ENCODE measurements at places on chromosomes 1 and 21.

DNA sequence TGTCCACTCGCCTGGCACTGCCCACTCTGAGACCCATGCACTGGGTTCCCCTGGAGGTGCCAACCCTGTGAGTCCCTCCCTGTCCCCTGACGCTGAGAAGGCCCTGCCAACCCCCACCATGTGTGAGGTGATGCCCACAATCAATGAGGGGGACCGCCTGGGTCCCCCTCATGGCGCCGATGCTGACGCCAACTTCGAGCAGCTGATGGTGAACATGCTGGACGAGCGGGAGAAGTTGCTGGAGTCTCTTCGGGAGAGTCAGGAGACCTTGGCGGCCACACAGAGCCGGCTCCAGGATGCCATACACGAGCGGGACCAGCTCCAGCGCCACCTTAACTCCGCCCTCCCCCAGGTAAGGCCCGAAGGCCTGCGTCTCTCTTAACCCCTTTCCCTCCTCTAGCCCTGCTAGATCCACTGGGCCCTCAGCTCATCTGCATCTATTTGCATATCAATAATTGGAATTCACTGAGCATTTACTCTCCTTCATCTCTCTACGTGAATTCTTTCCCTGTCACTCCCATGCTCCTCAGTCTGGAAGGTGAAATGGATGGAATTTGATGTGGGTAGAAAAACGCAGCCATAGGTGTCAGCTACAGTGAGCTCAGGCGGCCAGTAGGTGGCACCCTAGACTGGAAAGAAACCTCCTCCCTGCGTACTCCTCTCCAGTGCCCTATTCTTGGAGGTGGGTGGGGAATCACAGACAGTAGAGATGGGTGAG is 12.8 kb downstream of the PPFIA4 start:
- peak; percentile 48 for DNase-seq

DNA sequence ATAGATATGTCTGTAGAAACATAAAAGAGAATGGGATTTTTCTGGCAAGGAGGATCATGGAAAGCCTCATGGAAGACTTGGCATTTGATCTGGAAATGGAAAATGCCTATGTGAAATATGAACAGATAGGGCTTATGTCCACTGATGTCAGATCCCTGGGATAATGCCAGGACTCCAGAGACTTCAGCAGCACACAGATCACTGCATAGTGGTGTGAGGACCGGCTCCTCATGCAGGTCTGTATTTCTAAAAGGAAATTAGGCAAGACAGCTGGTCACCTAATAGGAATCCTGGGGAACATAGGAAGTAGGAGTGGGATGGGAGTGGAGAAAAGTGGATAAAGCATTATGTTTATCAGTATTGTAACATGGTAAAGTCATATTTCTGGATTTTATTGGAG is 56.8 kb upstream of the IPO9 start:
- DNase-seq = peak; percentile 58

- peak; percentile 87 for DNase-seq
These were observed 4.3 kb upstream of the C1QTNF12 start for GRCh38 chr1:1250786-1251284.

DNA sequence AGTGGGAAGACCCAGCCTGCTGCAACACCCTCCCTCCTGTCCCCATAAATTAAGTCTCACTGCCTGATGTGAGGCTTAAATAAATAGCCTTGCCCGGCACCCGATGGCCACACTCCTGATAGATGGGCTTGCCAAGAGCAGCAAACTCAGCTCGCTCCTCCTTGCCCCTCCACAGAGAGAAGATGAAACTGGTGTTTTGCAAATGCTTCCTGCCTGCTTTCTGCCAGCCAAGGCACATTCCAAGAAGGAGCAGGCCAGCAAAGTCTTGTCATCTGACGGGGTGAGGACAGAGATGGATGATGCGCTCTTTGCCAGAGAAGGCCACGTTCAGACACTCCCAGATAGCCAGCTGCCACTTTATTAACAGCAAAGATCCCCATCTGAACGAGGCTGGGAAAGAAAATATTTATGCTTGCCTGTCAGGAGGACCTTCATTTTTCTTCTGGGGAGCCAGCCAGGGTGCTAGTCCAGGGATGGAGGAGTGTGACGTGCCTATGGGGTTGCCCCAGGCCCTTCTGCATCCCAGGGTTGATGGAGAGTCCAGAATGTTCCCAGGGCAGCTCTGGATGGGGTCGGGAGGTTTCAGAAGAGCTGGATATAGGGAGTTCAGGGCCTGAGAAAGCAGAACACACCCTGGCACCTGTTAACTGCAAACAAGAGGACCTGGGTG is 265.4 kb downstream of the FOXD2 start:
- no peak for DNase-seq

GRCh38 chr1:172484252-172484651 is 40.4 kb upstream of the PIGC start:
- peak; percentile 64 for DNase-seq

GRCh38 chr1:106637566-106637965 is 418.9 kb upstream of the PRMT6 start:
- no peak for DNase-seq

GRCh38 chr1:5267603-5268235 is 613.3 kb downstream of the AJAP1 start:
- DNase-seq = no peak

DNA sequence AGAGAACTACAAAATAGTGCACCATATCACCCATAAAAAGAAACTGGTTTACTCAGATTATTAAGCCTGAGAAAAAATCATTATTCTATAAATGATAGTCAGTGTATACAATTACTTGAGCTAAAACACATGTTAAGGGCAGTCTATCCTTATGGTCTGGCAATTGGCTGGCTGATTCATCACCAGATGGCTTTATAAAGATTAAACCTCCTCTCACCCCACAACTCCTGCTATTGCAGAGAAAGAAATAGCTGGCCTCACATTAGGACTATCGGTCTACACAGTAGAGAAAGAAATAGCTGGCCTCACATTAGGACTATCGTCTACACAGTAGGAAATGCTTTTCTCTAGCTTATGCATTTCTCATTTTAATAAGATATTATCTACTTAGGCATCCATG is 21.2 kb downstream of the CEP170 start:
- no peak for DNase-seq

- DNase-seq = peak; percentile 87
These were observed 42.6 kb upstream of the WNT2B start for GRCh38 chr1:112466078-112466660.

All from bronchial epithelial cell (primary cell).